Stimulated activated CD8-positive, alpha-beta memory T cell treated with anti-CD3 and anti-CD28 coated beads, Interleukin-4, amount 100 ng/mL, for 4 hours (primary cell): ENCODE measurements at places on chromosomes 1 and 21.

DNA sequence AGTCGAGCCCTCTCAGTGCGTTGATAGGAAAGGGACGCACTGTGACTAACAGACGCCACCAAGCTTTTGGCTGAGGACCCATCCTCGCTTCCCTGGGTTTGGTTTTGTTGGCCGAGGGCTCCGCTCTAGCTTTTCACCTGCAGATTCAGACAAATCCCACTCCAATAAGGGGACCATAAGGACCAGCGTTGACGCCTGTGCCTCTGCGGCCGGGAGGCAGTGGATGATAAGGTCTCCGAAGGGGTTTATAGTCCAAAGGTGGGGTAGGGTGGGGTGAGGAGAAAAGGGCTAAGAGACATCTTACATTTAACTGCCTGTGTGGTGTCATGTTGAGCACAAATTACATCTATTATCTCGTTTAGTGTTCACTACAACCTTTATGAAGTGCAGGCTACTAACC, 760 bp downstream of the PEX14 start:
- DNase-seq = no peak

- DNase-seq = no peak
Observed at GRCh38 chr1:226631229-226632000, 82.9 kb downstream of the STUM start.

GRCh38 chr1:147664206-147664605, 6.1 kb downstream of the ACP6 start:
- DNase-seq = no peak

- DNase-seq = no peak
Observed at GRCh38 chr1:230858918-230859729, 9.2 kb downstream of the C1orf198 start.
